ENCODE measurements at places on chromosomes 1 and 21.

DNA sequence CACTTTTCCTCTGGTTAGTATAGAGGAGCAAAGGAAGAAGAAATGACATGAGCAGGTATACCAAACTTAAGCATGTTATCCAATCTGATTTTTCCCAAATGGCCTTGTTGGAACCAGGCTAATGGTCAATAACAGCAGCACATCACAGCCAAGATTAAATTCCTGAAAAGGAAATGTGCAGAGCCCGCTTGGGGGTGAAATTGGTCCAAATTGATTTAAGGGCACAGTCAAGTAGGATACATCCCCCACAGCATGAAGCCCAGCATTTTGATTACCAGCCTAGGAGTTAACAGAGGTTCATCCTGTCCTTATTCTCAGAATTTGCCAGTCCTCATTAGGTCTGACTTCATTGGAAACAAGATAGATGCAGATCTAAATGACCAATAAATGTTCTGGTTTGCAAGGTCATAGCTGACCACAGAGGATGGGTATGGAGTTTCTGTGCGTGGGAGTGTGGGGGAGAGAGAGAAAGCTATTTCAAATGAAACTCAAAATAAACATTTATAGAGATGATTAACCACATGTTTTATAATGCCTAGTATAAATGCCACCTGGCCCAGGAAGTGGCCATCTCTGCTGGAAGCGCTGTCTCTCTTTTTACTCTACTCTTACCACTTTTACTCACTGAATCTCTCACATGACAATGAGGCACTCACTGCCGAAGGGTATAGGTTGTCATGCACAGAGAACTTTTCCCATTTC lies 38.7 kb downstream of the RGS5 start:
- H3K36me3 ChIP-seq = peaks cover 2% of the 10 kb centered on the region
- no peaks in the 10 kb centered on the region for H3K27me3 ChIP-seq
- H3K4me3 ChIP-seq = no peak overlapping the region
- no peaks in the 10 kb centered on the region for H3K4me1 ChIP-seq
- DNase-seq = no peak
- no peak overlapping the region for H3K27ac ChIP-seq

DNA sequence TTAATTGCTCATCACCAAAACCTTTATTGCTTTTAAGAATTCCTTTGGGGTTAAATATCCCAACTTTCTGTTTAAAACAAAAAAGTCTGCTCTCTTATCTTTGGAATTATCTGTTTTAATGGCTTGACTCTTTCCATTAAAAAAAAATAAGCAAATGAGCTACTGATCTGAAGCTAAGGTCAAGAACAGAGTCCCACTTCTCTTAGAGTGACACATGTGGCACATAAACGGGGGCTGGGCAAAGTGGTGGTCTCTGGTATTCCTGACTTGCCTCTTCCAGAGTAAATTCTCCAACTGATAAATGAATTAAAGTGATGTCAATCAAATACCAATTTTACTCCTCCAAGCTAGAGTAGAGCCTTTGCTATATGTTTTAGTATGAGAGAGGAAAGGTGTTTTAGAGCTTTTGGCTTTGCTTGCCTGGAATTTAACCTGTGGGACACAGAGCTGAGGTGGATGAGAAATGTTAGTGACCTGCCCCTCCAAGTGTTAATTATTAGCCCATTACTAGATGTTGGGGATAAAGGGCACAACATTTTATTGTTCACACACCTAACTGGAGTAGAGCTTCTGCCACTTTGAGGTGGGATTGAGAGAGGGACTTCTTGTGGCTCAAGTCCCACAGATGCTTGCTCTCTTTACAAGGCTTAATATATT lies 864.0 kb downstream of the LRRIQ3 start:
- DNase-seq = no peak
- peak overlapping the region; percentile 14 for H3K27ac ChIP-seq
- H3K36me3 ChIP-seq = no peaks in the 10 kb centered on the region

- peak; percentile 72 for DNase-seq
- peak overlapping the region; percentile 65 for H3K4me3 ChIP-seq
- H3K4me1 ChIP-seq = peaks cover 60% of the 10 kb centered on the region
- peaks cover 11% of the 10 kb centered on the region for H3K36me3 ChIP-seq
- no peaks in the 10 kb centered on the region for H3K27me3 ChIP-seq
Observed at GRCh38 chr1:1779691-1780597, 1.7 kb upstream of the NADK start.

DNA sequence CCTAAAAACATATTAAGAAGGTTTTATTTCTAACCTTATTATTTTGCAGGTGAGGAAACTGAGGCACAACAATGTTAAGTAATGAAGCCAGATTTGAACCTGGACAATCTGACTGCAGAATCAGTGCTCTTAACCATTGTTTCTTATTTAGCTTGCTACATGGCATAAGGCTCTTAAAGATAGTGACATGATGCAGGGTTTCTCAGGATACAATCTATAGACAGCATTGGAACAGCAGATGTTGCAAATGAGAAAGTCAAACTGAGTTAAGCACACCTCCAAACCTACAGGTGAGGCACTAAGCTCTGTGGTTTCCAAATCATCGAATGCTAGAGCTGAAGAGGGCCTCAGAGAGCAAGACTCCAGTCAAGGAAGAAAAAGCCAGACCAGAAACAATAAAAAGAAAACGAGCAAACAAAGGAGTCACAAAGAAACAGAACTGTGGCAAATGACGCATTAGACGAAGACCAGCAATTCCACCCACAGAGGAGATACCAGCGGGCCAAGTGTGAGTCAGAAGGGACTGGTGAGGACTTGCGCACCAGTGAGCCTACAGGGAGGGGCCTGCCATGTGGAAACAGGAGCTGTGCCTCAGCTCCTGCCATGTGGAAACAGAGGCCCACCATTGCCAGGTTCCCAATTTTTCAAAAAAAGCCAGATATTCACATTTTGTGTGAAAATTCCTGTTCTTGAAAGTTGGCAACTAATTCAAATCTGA lies 14.4 kb downstream of the CD58 start:
- H3K27ac ChIP-seq = peak overlapping the region; percentile 99
- H3K27me3 ChIP-seq = no peaks in the 10 kb centered on the region
- peak overlapping the region; percentile 10 for H3K4me3 ChIP-seq
- peak; percentile 88 for DNase-seq

- peaks cover 7% of the 10 kb centered on the region for H3K27me3 ChIP-seq
- peak overlapping the region; percentile 97 for H3K4me3 ChIP-seq
- DNase-seq = peak; percentile 62
- H3K4me1 ChIP-seq = peaks cover 28% of the 10 kb centered on the region
- peaks cover 45% of the 10 kb centered on the region for H3K36me3 ChIP-seq
Observed at GRCh38 chr1:12619792-12620487, 1.9 kb upstream of the DHRS3 start.

- DNase-seq = no peak
- peaks cover 5% of the 10 kb centered on the region for H3K27me3 ChIP-seq
- no peaks in the 10 kb centered on the region for H3K4me1 ChIP-seq
- H3K36me3 ChIP-seq = no peaks in the 10 kb centered on the region
Observed at GRCh38 chr1:7478809-7479499, 292.1 kb upstream of the VAMP3 start.

DNA sequence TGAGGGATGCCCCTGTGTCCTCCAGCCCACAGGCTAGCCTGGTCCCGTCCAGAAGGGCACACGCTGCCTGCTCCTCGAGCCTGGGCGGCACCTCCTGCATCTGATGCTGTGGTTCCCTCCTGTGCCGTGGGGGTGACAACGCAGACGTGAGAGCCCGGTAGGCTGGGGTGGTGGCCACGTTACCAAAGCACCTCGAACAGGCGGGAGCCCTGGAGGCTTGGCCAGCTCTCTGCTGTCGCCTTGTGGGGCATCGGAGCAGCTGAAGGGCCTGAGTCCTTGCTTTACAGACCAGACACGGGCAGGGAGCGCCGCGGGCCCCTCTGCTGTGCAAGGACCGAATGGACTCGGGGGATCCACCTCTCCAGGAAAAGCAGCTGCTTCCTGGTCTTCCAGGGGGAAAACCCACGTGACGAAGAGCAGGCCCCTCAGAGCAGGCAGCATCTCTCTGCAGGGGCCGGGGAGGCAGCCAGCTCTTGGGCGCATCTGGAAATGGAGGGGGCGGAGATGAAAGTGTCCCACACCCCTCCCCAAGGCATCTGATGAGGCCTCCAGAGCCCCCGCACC lies 133.3 kb downstream of the NPHP4 start:
- H3K27me3 ChIP-seq = no peaks in the 10 kb centered on the region
- H3K36me3 ChIP-seq = peaks cover 8% of the 10 kb centered on the region
- no peaks in the 10 kb centered on the region for H3K4me1 ChIP-seq
- H3K4me3 ChIP-seq = no peak overlapping the region
- DNase-seq = no peak

GRCh38 chr1:15153842-15154479 lies 414 bp downstream of the TMEM51 start:
- H3K4me1 ChIP-seq = peaks cover 14% of the 10 kb centered on the region
- no peak overlapping the region for H3K27ac ChIP-seq
- H3K4me3 ChIP-seq = peak overlapping the region; percentile 6

DNA sequence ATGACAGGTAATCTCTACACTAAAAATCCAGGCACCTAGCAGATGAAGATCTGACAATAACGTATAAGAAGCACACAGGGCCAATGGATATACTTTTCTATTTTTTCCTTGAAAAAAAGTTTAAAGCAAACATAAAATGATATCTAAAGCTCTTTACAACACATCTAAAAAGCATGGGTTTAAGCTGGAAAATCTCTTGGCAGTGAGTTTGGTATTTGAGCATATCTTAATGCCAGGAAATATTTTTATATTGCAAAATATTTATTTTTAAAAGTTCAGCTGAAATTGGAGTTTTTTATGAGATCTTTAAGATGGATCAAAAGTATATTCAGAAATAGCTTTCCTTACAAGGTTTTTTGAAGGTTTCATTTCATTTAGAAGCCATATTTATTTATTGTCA lies 40.5 kb downstream of the SLC5A9 start:
- H3K27me3 ChIP-seq = peaks cover 16% of the 10 kb centered on the region
- H3K27ac ChIP-seq = no peak overlapping the region
- no peak overlapping the region for H3K4me3 ChIP-seq
- DNase-seq = no peak
- H3K4me1 ChIP-seq = no peaks in the 10 kb centered on the region
- H3K36me3 ChIP-seq = no peaks in the 10 kb centered on the region

GRCh38 chr1:32903991-32904785 lies 3.0 kb upstream of the TMEM54 start:
- no peak overlapping the region for H3K27ac ChIP-seq
- peaks cover 5% of the 10 kb centered on the region for H3K4me1 ChIP-seq
- H3K36me3 ChIP-seq = no peaks in the 10 kb centered on the region
- no peak overlapping the region for H3K4me3 ChIP-seq
- DNase-seq = no peak

DNA sequence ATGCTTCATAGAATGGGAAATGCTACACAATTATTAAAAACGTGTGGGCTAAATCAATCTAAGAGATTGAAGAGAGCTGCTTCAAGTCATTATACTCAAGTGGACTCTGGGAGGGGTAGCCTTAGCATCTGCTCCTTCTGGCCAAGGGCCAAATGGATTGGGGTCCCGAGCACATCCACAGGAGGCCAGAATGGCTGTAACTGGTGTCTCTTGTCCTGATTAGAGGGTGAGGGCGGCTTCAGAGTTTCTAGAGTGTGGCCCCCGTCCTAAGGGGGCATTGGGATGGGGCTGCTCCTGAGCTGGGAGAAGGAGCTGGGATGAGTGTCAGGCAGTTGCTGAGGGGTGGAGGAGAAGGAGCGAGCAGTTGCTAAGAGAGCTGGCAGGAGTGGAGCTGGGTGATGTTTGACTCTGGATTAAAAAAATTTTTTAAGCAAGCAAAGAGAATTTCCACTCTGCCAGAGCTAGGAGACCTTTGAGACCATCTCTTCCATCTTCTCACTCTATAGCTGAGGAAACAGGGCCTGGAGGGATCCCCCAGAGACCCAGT lies 71.3 kb upstream of the TLR5 start:
- H3K4me1 ChIP-seq = no peaks in the 10 kb centered on the region
- peaks cover 5% of the 10 kb centered on the region for H3K27me3 ChIP-seq
- H3K27ac ChIP-seq = no peak overlapping the region
- no peak for DNase-seq
- no peak overlapping the region for H3K4me3 ChIP-seq
- peaks cover 3% of the 10 kb centered on the region for H3K36me3 ChIP-seq

- no peaks in the 10 kb centered on the region for H3K27me3 ChIP-seq
- no peaks in the 10 kb centered on the region for H3K36me3 ChIP-seq
- no peak overlapping the region for H3K27ac ChIP-seq
- no peak for DNase-seq
- peaks cover 6% of the 10 kb centered on the region for H3K4me1 ChIP-seq
Observed at GRCh38 chr1:210437781-210438180, 109.1 kb downstream of the HHAT start.

DNA sequence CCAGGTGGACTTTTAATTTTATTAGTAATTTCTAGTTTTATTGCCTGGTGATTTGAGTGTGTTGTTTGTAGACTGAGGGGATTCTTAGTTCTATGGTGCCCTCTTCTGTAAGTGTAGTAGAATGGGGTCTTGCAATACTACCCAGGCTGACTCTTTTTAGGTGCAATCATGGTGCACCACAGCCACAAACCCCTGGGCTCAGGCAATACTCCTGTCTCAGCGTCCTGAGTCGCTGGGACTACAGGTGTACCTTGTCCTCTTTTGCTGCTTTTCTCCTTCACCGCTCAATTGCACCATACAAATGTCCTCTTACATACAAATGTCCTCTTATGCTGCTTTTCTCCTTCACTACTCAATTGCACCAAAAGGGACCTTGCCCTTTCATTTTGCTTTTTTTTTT lies 43.1 kb downstream of the SCP2 start:
- DNase-seq = no peak
- no peaks in the 10 kb centered on the region for H3K36me3 ChIP-seq
- no peak overlapping the region for H3K4me3 ChIP-seq
- no peaks in the 10 kb centered on the region for H3K4me1 ChIP-seq
- no peak overlapping the region for H3K27ac ChIP-seq

All from stimulated activated naive B cell treated with anti-CD40 and anti-IgM and Interleukin-4, amounts not matched to agents 10 μg/mL and 1 μg/mL and 100 μg/mL, for 72 hours (primary cell).